ENCODE measurements at places on chromosomes 11 and 22.

GRCh38 chr11:45593992-45594391, 71.4 kb downstream of the CHST1 start:
- DNase-seq = no peak

DNA sequence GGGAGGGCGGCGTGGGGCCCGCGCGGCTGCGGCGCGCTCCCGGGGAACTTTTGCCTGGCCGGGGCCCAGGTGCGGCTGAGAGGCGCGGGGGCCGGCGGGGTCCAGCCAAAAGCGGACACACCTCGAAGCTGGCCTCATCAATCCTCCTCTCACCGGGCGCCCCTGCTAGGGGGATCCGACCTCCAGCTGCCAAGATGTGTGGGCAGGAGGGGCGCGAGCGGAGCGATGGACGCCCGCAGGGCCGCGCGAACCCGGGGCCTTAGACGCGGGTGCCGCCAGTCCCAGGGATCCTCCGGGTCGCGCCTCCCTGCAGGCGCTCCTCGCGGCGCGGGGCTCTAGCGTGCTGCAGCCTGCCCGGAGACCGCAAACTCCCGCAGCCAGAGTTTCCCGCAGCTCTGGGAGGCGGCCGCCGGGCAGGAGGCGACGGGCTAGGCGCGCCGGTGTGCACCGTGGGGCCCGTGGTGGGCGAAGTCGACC, 785 bp downstream of the IGSF9B start:
- no peak for DNase-seq

GRCh38 chr22:37496651-37497050, 10.5 kb upstream of the MFNG start:
- DNase-seq = no peak

DNA sequence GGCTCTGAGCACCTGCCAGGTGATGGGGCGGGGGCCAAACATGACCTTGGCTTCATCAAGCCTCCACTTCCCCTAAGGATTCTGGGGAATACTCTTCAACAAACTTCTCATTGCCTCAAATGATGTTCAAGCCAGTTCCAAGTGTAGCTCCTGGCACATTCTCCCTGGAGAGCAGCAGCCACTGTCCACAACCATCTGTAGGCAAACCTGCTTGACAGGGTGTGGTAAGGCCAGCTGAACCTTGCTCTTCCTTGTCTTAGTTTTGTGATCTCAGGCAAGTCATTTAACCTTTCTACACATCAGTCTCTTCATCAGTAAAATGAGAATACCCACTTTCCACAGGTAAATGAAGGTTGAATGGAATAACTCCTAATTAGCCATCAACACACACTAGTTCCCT, 323.3 kb downstream of the TENM4 start:
- DNase-seq = no peak

- DNase-seq = no peak
Observed at GRCh38 chr11:96215110-96215782, 127.7 kb downstream of the MAML2 start.

GRCh38 chr11:34824425-34824824, 91.8 kb downstream of the APIP start:
- DNase-seq = no peak

DNA sequence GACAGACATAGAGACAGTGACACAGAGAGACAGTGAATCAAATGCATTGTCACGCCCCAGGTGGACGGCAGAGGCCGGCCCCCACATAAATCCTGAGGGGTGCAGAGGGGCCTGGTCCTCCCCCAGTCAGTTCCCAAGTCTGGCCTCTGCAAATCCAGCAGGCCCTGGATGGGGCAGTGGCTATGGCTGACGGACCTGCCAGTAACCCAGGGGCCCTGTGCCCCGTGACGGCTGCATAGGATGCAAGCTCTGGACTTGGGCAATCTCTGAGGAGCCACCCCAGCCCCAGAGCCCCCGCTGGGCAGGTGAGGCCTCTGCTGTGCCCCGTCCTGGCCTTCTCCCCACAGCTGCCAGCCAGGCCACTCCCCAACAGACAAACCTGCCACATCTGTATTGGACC, 204.5 kb downstream of the BRD1 start:
- DNase-seq = no peak

- no peak for DNase-seq
Observed at GRCh38 chr11:16783321-16783801, 44.9 kb downstream of the C11orf58 start.

- no peak for DNase-seq
Observed at GRCh38 chr11:112540261-112540660, 279.6 kb upstream of the PLET1 start.

DNA sequence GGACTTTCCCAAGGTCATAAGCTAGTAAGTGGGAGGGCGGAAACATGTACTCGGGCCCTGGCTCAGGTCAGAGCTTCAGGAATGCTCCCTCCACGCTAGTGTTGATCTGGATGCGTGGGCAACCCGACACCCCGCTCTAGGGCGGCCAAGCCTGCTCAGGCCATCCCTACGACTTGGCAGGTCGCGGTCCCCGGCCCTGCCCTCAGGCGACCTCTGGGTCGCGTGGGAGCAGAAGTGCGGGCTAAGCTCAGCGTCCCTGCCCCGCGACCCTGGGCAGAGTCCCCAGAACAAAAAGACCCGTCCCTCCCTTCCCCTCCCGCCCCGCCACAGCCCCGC, 781 bp upstream of the TEF start:
- no peak for DNase-seq

- no peak for DNase-seq
Observed at GRCh38 chr11:82682003-82682751, 51.5 kb downstream of the FAM181B start.

- no peak for DNase-seq
Observed at GRCh38 chr11:74756571-74756970, 7.9 kb downstream of the RNF169 start.

GRCh38 chr22:44538051-44538450, 40.0 kb upstream of the RTL6 start:
- no peak for DNase-seq

- no peak for DNase-seq
Observed at GRCh38 chr11:132119573-132119972, 749.2 kb downstream of the NTM start.

- no peak for DNase-seq
Observed at GRCh38 chr11:12213883-12214282, 103.5 kb downstream of the MICAL2 start.

DNA sequence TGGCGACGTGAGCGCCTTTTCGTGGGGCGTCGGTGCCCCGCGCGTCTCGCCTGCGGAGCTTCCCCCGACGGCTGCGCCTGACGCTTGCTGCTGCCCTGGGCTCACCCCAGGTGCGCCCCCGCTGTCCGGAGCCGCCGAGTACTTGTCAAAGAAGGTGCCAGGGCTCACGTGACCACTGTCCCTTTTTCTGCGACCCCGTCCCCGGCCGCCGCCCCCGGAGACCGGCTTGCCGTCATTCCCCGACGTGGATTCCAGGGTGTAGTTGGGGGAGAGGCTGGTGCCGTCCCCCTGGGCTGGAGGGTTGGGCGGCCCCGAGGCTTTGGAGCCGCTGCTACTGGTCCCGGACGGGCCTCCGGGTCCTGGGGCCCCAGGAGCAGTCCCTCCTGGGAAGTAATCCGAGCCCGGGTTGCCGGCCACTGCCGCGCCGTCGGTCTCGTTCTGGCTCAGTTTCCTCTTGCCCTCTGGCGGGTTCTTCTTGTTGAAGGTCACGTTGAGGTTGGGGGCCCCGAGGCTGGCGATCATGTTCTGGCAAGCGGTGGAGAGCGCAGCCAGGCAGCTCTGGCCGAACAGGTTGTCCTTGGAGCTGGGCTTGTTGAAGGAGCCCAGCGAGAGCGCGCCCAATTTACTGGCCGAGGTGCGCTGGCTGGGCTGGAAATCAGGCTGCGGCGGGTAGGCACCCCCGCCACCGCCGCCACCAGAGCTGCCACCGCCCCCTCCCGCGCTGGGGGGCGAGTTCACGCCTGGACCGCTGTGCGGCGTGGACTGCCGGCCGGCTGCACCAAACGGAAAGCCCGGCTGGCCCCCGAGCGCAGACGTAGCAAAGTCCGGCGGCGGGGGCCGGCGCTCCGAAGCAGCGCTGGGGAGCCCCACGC, 3.8 kb downstream of the MN1 start:
- DNase-seq = no peak
